ENCODE measurements at places on chromosomes 16 and 17.
A peak's percentile ranks its signal among the peaks of the same experiment; 100 is the strongest.

GRCh38 chr17:50096092-50096491 lies 941 bp downstream of the PDK2 start:
- no peak for DNase-seq

DNA sequence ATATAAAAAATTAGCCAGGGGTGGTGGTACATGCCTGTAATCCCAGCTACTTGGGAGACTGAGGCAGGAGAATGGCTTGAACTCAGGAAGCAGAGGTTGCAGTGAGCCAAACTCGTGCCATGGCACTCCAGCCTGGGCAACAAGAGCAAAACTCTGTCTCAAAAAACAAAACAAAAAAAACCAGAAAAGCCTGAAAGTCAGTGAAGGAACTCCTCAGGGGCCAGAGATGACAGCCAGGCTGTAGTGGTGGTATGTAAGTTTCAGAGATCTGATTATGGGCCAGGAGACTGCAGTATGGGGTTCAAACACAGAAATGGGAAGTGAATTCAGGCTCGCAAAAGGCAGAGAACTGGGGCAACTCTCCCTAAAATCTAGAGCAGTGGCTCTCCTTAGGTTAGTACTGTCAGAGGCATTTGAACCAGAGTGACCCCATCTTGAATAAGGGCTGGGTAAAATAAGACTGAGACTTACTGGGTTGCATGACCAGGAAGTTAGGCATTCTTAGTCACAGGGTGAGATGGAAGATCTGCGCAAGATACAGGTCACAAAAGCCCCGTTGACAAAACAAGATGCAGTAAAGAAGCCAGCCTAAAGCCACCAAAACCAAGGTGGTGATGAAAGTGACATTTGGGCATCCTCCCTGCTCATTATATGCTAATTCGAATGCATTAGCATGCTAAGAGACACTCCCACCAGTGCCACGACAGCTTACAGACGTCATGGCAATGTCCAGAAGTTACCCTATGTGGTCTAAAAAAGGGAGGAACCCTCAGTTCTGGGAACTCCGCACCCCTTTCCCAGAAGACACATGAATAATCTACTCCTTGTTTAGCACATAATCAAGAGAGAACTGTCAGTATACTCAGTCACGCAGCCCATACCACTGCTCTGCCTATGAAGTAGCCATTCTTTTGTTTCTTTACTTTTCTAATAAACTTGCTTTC lies 120.2 kb upstream of the XYLT1 start:
- DNase-seq: no peak

- DNase-seq: no peak
Observed at GRCh38 chr16:76007645-76008044, 269.6 kb upstream of the CNTNAP4 start.

DNA sequence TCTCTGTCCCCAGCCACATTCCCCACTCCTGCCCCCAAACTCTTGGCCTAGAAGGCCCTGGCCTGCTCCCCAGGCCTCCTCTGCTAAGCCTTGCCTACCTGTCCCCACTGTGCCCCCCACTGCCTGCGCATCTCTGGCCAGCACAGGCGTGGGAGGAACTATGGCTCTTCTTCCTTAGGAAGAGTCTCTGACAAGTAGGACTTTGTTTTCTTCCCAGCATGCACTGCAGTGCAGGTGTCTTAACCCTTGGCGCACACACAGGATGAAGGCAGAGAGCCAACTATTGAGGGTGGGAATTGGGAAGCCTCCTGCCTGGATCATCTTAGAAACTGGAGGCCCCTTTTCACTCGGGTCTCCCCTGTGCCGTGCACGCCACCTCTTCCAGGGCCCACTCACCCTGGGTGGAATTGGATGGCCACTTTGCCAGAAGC lies 3.6 kb downstream of the AMDHD2 start:
- DNase-seq: no peak

- DNase-seq: no peak
Observed at GRCh38 chr16:23909792-23910418, 74.1 kb downstream of the PRKCB start.

GRCh38 chr17:57956291-57957119 lies 1.3 kb upstream of the CUEDC1 start:
- peak; percentile 59 for DNase-seq

DNA sequence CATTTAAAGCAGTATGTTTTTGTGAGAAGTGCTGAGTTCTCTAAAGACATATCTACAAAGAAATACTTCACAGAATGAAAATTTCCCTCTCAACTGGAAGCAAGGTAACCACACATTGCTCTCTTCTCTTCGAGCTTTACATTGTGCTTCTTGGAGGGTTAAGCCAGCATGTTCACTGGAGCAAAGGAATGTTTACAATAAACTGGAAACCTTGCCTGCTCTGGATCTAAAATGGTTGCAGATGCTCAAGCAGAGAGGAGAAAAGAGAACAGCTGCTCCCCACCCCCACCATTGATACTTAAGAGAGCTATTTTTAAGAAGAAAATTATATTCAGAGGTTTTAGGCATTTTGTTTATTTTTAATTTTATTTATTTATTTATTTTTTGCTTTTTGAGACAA lies 213.1 kb downstream of the CEP112 start:
- DNase-seq: no peak

- DNase-seq: no peak
Observed at GRCh38 chr17:39008633-39009032, 41.4 kb upstream of the FBXO47 start.

- no peak for DNase-seq
Observed at GRCh38 chr17:43314611-43315011, 80.8 kb upstream of the RNU2-1 start.

All from left forelimb (tissue), 1 donor.